Breast epithelium (tissue), 4 donors: ENCODE measurements at places on chromosomes 6 and 20. TPM values are rescaled to one million over a fixed set of nuclear protein-coding genes. Genes with fewer than 3 reads are reported as not detected.
A peak's percentile ranks its signal among the peaks of the same experiment; 100 is the strongest.

MBOAT1 gene
- 38.6 TPM for total RNA-seq

SPTLC3 gene
- total RNA-seq, result 7.7 TPM

STK38 gene
- total RNA-seq, result 27.5 TPM

- no peak for DNase-seq
Observed at GRCh38 chr6:139334806-139335446, 39.5 kb downstream of the CITED2 start.

GRCh38 chr6:11822346-11822745 is 43.7 kb upstream of the ADTRP start:
- no peak for DNase-seq

DNA sequence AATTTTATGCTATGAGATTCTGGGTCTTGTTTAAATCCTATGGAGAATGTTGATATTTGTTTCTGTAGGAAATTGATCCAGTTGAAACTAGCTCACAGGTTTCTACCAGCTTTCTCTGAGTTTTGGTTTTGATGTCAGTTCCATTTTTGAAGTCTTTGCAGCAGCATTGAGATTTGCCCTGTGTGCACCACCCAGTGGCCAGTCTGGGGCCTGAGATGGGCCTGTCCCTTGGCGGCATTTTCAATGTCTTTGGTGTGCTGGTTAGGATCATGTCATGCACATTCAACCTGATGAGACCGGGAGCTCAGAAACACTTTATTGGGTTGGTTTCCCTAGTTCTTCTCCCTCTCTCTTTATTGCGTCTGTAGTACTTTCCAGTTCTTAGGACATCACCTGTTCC is 395.2 kb upstream of the MAP3K7 start:
- no peak for DNase-seq

GRCh38 chr6:139722530-139722929 is 348.1 kb upstream of the CITED2 start:
- no peak for DNase-seq

- peak; percentile 92 for DNase-seq
Observed at GRCh38 chr6:41735427-41736185, at the start of gene TFEB. Gene TFEB, minus strand, starts transcription at chr6:41735608. Its CDS starts 44,395 bp downstream, at chr6:41691213.

- DNase-seq, result no peak
Observed at GRCh38 chr6:134979142-134979541, 29.2 kb upstream of the ALDH8A1 start.
